ENCODE measurements at places on chromosomes 12 and 14. TPM values are rescaled to one million over a fixed set of nuclear protein-coding genes. Genes with fewer than 3 reads are reported as not detected.
A peak's percentile ranks its signal among the peaks of the same experiment; 100 is the strongest.

DNA sequence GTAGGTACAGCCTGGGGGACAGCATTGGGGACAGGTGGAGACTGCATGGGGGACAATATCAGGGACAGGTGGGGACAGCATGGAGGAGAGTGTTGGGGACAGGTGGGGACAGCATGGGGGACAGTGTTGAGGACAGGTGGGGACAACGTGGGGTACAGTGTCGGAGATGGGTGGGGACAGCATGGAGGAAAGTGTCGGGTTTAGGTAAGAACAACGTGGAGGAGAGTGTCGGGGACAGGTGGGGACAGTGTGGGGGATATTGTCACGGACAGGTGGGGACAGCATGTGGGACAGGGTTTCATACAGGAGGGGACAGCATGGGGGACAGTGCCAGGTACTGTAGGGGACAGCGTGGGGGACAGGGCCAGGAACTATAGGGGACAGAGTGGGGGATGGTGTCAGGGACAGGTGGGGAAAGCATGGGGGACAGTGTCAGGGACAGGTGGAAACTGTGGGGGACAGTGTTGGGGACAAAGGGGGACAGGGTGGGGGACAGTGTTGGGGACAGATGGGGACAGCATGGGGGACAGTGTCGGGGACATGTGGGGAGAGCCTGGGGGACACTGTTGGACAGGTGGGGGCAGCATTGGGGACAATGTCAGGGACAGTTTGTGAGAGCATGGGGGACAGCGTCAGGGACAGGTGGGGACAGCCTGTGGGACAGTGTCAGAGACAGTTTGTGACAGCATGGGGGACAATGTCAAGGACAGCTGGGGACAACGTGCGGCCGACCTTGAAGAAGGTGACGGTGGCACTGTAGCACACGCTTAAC lies 213.1 kb downstream of the TMEM121 start:
- no peak for DNase-seq

- no peak for DNase-seq
These were observed 4.5 kb upstream of the GUCY2C start for GRCh38 chr12:14700935-14701334.

GRCh38 chr14:65867333-65867732 lies 454.8 kb downstream of the FUT8 start:
- no peak for DNase-seq

- no peak for DNase-seq
These were observed 34.8 kb upstream of the TSPAN9 start for GRCh38 chr12:3042394-3042793.

GRCh38 chr14:20624495-20625070 lies 16.9 kb downstream of the OR6S1 start:
- DNase-seq: peak; percentile 56

DNA sequence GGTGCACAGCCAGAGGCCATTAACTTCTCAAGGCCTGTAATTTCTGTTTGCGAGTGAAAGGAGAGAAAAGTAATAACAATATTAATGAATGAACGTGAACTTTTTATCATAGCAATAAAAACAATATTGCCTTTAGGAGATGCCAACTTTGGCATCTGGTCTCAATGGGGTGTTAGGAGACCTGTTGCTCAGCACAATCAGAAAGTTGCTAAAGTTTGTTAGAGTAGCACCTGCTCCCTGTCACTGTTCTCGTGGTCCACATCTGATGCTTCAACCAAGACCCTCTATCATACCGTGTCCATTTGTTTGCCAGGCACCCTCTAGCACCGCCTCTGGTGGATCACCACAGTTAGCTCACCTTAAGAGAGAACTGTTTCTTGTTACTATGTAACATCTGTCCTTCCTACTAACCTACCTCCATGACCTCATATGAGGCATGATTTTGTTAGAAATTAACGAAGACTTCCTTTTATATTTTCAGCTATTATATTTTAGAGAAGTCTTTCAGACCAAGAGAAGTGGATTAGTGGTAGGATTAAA lies 12.5 kb upstream of the CLEC4E start:
- DNase-seq: no peak

- DNase-seq: peak; percentile 83
These were observed 28.2 kb downstream of the DAD1 start for GRCh38 chr14:22560662-22561365.

DNA sequence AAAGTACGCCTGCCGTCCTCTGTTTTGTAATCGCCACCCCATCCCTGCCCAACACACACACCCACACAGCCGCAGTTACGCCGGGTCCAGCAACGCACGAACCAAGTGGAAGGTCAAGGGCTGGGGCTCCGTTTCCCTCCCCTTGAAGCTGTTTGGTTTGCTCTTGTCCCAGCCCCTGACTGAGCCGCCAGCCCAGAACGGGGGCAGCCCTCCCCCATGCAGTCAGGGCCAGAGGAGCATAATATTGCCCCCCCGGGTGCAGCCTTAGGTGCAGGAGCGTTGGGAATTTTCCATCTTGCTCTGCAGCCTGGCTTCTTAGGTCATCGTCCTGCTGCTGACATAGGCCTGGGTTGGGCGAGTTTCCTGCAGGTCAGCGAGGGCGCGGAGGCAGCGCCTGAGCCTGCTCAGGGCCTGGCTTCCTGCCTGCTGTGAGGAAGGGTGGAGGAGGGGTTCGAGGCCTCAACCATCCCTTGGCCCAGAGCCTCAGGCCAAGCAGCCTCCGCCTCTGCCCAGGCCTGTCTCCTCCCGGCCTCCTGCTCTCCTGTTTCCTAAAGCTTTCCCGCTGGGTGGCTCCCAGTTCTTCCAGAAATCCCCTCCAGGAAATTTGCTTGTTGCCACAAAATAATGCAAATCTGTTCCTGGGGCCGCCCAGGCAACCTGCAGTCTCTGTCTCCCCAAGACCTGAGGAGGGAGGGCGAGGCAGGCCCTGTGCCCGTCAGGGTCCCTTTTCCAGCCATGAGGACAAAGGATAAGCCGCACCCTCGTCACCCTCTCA lies 44.5 kb downstream of the PSMA6 start:
- DNase-seq: peak; percentile 91

KRT79 gene
- not detected for total RNA-seq

CLEC12A gene
- 3.5 TPM for total RNA-seq

DAO gene
- not detected for total RNA-seq

CLEC4C gene
- not detected for total RNA-seq

SIX6 gene
- total RNA-seq: not detected
